Hematopoietic multipotent progenitor cell (in vitro differentiated cells): ENCODE measurements at places on chromosomes 7 and 10.

GRCh38 chr10:63865210-63865609 is 344.0 kb downstream of the REEP3 start:
- no peak for DNase-seq

DNA sequence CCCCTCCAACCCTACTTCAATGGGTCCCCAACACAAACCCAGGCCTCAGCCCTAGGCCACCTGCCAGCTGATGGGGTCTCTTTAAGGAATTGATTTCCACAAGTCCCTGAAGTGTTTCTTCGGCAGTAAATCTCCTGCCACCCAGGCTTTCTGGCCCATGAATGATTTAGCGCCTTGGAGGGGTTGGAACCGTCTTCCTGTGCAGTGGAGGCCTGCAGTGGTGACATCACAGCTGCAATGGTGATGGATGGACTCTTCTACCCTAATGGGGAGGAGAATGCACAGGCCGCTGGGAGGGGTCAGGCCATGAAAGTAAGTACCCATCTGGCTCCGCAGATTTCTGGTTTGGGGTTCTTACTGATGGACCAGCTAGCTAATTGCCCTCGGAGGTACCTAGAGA is 163.8 kb downstream of the UBE2H start:
- DNase-seq = no peak

DNA sequence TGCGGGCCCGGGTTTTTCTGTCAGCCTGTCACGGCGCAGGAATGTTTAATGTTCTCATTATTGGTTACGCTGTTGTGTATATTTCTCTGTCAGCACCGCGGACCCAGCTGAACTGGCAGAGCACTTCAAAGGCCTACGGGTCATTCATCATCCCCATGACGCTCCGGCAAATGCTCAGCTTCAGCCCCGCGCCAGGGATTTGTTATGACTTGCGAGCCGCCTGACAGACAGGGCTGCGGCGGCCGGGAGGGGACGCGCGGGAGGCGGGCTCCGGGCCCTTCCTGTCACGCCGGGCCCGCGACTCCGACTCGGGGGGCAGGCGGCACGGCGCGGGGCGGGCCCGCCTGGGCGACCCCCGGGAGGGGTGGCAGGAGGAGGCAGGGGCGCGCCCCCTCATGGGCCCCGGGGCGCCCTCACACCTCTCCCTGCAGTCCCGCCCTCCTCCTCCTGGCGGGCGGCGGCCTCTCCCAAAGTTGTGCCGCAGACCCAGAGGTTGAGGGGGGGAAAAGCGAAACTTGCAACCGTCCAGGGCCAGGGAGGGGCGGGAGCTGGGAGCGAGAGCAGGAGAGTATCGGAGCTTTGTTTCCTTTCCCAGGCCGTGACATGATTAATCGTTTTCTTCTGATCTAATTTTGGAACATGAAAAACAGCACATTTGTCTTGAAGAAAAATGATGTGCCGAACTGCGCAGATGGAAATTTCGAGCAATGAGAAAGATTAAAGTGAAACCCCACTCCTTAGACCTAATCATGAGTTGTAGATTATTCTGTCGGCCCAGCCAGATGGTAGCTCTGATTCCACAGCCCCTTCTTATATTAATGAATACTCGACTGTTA is 59.3 kb upstream of the COMTD1 start:
- DNase-seq = peak; percentile 76

DNA sequence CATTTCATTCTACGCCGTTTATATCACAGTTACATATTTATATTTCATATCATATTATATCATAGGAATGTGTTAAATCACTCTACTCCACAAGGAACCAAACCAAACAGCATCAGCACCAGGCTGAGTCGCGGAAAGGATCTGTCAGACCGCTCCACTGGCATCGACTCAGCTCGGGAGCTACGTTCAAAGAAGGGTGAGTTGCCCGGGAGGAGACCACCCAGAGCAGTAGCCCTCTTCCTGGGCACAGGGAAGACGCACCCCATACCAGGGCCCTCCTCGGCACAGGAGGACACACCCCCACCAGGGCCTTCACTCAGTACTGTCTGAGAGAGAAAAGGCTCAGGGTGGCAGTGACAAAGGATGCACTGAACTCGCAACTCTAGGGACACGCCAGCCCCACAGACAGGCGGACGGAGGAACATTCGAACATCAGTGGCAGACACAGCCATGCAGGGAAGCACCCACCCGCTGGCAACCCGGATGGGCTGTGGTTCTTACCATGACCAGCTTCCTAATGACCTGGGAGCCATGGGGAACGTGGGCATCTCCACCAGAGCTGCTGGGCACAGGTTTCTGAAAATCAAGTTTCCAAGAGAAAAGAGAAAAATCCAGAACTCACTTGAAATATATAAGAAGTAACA is 28.7 kb downstream of the PITRM1 start:
- DNase-seq = no peak

DNA sequence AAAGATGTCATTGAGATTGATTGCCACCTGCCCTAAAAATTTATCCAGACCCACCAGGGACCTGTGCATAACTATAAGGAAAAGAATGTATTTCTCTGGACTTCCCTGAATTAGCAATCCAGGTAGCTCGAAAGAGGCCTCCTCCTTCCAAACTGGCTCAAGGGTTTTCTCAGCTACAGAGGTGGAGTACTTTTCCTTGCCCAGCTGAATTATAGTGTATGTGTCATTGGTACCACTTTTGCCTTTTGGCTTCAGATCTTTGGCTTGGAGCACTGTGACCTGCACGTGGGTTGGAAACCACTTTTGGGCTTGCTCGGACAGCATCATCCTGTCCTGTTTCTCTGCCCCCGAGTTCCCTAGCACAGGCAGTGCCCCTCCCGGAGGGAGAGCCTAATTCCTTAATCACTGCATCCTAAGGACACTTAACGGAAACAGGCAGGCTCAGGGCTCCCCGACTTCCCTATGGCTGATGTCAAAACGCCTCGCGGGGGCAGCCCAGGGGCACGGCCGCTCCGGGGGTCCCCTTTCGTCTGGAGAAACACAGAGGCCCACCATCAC is 825 bp downstream of the RAB11FIP2 start:
- DNase-seq = peak; percentile 19

- no peak for DNase-seq
These were observed 52.9 kb downstream of the NEURL1 start for GRCh38 chr10:103546401-103546800.

GRCh38 chr10:21514129-21514817 is 11.2 kb downstream of the SKIDA1 start:
- DNase-seq = no peak

GRCh38 chr7:64463636-64464375 is 99.1 kb downstream of the ZNF680 start:
- DNase-seq = peak; percentile 81

DNA sequence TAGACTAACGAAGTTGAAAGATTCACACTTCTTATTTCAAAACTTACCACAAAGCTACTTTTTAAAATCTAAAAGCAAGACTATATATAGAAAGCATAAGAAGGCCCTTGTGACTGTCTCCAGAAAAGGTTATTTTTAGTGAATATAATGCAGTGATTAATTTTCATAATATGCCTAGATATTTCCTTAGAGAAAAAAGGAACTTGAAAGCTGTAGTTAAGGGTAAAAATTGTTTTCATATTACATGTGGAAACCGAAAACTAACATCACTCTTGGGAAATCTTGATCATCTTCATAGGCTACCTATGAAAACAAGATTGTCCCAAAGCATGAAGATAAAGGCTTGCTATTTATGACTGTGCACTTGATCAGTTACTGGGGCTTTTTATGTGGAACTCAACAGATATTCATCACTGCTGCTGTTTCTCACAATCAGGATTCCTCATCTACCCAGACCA is 223.2 kb downstream of the SH2D4B start:
- DNase-seq = no peak
